Spleen (tissue), 13 donors: ENCODE measurements at places on chromosomes 2 and 18. TPM values are rescaled to one million over a fixed set of nuclear protein-coding genes. Genes with fewer than 3 reads are reported as not detected.

SLC4A5 gene
- total RNA-seq, result 9.7 TPM

RNU2-63P gene
- total RNA-seq, result 6.1 TPM

MARCO gene
- 155 TPM for total RNA-seq

C2orf80 gene
- total RNA-seq, result not detected

DNA sequence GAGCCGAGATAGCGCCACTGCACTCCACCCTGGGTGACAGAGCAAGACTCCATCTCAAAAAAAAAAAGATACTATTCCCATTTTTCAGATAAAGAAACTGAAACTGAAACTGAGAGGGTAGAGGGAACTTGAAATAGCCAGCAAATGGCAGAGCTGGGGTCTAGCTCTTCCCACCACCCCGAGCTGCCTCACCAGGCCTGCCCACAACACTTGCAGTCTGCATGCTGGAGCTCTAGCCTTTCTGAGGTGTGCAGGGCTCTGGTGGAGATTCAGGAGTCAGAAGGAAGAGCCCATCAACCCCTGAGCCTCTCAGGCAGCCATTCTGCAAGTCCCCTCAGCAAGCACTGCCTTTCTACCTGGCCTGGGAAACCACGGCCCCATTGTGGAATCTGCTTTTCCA is 14.3 kb downstream of the EDAR start:
- no peak for DNase-seq

- peak; percentile 82 for DNase-seq
Measured at GRCh38 chr2:156340804-156341451, 8.4 kb upstream of the NR4A2 start.

DNA sequence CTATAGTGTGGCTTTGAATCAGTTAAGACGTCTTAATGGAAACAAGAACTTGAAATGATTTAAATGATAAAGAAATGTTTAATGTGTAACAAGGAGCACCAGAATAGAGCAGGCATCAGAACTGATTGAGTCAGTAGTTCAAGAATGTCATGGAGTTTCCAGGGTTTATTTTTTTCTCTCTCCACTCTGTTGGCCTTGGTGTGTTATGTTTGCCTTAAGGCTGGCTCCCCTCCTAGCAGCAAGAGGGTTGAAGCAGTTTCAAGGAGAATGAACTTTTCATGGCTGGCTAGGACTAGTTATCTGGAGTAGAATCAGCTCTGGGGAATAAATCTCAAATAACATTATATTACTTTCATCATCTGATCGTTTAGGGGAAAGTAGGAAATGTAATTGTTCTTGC is 13.4 kb upstream of the GLS start:
- no peak for DNase-seq

- DNase-seq, result no peak
Measured at GRCh38 chr2:84823229-84823628, 57.7 kb downstream of the TRABD2A start.

- DNase-seq, result no peak
Measured at GRCh38 chr18:12686100-12686499, 16.4 kb downstream of the CEP76 start.

DNA sequence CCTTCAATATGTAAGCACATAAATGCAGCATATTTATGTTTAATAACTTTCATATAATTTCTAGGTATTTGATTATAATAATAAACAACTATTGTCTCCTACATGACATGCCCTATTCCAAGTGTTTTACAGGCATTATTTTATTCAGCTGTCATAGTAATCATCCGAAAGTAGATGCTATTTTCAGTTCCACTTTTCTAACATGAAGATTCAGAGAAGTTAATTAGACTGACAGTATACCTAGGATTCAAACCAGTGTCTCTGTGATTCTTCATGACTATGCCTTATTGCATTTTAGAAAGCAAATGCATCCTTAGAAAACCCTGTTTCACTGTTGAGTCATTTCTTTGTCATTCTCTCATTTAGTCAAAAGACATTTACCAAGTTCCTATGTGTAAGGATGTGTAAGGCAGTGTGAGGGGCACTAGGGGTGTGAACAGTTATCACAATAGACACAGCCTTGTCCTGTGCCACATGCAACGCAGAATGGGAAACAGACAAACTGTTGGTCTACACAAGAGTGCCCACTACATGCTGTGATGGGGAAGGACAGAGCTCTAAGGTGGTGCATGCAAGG is 79.8 kb downstream of the DTNA start:
- DNase-seq, result no peak

DNA sequence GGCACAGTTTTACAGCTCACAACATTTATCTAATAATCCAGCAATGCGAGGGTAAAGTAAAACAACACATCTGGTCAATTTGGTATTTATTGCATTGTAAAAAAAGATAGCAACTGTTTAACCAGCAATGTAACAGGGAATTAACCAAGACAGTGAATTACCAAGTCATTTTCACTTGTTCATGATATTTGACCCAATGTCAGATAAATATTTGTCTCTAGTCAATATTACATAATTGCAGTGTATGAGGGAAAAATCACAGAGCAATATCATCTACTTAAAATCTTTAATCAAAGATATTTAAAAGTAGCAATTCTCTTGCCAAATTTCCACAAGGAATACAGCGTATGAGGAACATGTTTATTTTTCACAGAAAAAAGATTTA is 1265.1 kb upstream of the CHAC2 start:
- DNase-seq, result no peak

- peak; percentile 63 for DNase-seq
Measured at GRCh38 chr2:232365621-232366321, 12.8 kb upstream of the ALPP start.

GRCh38 chr2:191246820-191247380 is 1.7 kb downstream of the MYO1B start:
- DNase-seq, result no peak

DNA sequence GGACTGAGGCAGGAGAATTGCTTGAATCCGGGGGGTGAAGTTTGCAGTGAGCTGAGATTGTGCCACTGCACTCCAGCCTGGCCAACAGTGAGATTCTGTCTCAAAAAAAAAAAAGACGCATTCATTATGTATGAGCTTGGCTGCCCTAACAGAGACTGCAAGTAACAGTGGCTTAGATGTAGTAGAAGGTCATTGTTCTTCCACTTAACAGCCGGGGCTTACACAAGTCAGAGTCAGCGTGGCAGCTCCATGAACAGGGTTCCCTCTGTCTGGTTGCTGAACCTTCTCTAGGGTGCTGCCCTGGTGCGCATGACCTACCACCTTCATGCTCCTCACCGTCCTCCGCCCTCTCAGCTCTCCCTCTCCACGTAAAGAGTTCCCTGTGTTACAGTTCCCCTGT is 49.1 kb upstream of the IGFBP2 start:
- no peak for DNase-seq

DNA sequence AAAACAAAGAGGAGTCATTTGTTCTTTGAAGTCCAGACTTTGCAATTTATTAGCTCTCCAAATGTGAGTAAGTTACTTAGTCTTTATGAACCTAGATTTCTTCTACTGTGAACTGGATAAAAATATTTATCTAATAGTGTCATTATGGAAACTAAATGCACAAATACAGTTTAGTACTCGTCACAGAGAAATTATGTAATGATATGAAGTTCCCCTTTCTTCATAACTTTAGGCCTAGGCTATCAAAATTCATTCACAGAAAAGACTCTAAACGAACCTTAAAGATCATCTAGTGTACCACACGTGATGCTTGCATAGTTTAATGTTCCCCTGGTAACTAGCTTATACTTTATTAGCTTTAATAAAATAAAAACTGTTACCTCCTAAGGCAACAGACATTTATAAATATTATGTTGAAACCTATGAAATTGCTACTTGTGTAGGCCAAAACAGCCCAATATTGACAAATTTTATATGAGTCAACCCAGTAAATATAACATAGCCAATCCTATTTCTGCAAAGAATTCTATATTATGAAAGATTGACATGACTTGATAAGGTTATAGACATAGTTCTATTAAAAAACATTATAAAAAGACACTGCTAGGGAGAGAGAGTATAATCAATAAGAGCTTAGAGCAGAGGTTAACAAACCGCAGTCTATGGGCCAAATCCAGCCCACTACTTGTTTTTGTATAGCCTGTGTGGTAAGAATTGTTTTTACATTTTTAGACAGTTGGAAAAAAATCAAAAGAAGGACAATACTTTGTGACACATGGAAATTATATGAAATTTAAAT is 44.9 kb upstream of the ITPRID2 start:
- DNase-seq, result no peak

DNA sequence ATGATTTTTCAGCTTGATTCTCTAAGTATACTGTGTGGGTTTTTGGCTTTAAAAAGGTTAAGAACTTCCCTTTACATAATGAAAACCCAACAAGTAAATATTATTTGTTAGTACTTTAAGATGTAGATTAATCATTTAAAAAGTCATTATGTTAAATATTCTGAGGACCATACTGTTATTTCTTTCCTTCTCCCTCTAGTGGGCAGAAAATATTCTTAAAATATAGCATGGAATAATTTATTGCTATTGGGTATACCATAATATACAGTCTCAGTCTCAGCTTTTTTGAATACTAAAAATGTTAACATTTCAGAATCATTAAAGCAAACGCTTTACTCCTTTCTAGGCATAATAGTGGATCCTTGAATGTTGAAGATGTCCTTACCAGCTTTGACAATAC is 28.1 kb downstream of the CAMKMT start:
- no peak for DNase-seq

GRCh38 chr2:231351648-231352047 is 43.9 kb upstream of the B3GNT7 start:
- DNase-seq, result no peak

GRCh38 chr2:113080134-113080533 is 12.4 kb downstream of the IL1F10 start:
- DNase-seq, result peak; percentile 78

DNA sequence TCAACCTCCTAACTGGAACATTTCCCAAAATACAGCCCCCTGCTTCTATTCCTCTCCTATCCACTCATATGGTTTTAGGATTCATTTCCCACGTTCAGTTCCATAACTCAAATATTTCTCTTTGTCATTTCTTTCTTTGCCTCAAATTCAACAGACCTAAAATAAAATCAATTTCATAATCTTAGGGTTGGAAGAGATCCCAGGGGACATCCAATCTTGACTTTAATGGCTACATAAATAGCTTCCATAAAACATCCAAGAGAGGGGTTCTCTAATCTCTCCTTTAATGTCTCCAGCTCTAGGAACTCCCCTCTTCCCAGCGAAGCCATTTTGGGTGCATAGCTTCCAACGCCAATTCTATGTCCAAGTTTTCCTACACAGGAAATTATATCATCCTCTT is 33.8 kb downstream of the RBKS start:
- no peak for DNase-seq

DNA sequence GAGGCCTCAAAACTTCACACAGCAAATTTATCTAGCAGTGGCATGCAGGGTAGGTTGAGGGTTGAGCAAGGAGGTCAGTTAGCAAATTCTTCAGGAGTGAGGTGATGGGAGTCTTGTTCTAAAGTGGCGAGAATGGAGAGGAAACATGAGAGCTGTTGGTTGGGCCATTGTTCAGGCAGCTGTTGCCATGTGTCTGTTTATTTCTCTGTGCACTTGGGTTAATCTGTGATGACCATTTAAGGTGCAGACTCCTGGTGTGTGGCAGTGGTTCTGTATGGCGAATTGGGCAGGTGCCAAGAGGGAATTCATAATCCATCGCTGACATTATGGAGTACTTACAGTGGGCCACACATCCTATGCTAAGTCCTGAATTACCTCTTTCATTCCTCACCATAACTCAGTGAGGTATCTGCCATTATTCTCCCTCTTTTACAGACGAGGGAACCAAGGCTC is 30.4 kb downstream of the TMEM178A start:
- no peak for DNase-seq

DNA sequence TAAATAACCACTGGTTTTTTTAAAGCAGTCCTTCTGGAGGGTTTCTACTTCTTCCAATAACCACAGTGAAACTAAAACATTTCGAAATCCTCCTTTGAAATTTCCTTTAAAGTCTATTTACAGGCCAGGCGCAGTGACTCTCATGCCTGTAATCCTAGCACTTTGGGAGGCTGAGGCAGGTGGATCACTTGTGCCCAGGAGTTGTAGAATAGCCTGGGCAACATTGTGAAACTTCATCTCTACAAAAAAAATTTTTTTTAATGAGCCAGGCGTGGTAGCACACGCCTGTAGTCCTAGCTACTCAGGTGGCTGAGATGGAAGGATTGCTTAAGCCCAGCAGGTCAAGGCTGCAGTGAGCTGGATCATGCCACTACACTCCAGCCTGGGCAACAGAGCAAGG is 15.2 kb downstream of the KIDINS220 start:
- no peak for DNase-seq

DNA sequence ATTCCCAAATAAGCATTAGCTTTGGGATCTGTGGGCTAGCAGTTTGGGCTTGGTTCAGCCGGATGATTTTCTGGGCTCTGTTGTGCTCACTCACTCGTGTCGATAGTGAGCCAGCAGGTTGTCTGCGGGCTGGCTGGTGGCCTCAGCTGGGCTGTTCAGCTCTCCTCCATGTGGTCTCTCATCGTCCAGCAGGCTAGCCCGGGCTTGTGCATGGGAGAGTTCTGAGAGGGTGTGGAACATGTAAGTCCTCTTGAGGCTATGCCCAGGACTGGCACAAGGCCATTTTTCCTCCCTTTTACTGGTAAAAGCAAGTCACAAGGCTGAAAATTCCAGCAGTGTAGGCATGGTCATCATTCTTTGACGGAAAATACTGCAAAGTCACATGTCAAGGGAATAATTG is 38.5 kb downstream of the NTSR2 start:
- DNase-seq, result no peak

DNA sequence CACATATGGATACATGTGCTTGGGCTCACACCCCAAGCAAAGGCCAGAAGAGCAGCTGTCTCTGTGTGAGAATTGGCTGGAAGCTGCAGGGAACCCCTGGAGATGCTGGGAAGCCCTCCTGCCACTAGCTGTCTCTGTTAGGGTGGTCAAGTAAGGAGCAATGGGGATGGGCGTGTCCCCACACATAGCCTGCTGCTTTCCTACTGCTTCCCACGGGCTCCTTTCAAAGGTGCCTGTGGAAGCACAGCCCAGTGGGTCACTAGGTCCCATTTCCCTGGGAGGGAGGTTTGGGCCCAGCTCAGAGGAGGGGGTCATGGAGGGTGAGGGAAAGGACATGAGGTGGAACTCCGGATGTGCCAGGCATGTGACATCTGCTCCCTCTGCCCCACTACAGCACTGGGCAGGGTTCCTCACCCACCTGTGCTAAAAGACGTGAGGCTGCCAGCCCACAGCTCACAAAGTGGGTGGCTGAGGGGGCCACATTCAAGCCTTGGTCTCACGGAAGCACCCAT is 24.4 kb upstream of the MAL start:
- peak; percentile 40 for DNase-seq

- DNase-seq, result peak; percentile 82
Measured at GRCh38 chr2:196101325-196101991, 32.8 kb upstream of the DNAH7 start.

GRCh38 chr2:121492409-121492808 is 38.3 kb upstream of the RNU4ATAC start:
- no peak for DNase-seq
